Iris pigment epithelial cell (primary cell): ENCODE measurements at places on chromosomes 2 and 18.

GRCh38 chr2:216743781-216744180 lies 48.4 kb upstream of the IGFBP5 start:
- peak; percentile 63 for DNase-seq

DNA sequence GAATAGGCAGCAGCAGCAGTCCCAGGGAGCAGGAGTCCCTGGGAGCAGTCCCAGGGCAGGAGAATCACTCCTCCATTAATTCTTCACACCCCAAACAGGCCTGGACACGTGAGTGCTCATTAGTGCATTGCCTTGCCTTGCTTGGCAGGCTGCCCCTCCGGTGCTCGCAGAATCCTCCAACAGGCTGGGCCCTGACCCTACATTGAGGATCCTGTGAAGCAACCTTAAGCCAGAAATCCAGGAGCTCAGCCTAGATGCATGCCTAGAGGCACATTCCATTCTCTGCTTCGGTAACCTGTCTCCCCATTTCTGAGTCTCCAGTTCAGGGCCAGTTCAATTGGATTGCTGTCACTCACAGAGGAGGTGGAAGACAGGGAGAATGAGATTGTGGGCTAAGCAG lies 97.4 kb upstream of the LRATD1 start:
- peak; percentile 22 for DNase-seq

DNA sequence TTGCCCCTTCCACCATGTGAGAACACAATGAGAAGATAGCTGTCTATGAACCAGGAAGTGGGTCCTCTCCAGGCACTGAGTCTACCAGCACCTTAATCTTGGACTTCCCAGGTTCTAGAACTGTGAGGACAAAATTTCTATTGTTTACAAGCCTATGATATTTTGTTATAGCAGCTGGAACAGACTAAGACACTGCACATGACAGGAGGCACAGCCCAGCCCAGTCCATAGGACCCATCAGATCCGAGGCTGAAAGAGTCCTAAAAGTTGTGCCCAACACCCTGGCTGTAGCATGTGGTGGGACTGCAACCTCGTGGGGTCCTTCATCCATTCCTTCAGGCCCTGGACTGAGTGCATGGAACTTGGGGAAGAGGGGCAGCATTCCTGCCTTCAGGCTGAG lies 48.4 kb upstream of the YWHAQ start:
- no peak for DNase-seq

DNA sequence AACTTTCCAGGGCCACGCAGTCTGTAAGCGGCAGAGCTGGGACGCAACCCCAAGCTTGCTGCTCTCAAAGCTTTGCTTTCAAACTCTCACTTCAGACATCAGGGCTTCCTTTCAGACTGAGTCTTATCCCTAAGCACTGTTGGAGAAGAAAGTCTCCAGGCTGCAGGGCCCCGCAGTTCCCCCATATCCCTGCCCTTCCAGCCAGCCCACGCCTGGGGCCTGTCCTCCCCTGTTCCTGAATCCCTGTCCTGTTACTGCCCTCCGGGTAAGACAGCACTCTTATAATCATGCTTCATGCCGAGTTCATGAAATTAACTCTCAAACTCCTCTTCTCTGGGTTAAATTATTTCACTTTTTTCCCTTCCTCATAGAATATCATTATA lies 37.9 kb downstream of the HPCAL1 start:
- no peak for DNase-seq

GRCh38 chr2:122652670-122653069 lies 897.2 kb downstream of the TSN start:
- DNase-seq = no peak

DNA sequence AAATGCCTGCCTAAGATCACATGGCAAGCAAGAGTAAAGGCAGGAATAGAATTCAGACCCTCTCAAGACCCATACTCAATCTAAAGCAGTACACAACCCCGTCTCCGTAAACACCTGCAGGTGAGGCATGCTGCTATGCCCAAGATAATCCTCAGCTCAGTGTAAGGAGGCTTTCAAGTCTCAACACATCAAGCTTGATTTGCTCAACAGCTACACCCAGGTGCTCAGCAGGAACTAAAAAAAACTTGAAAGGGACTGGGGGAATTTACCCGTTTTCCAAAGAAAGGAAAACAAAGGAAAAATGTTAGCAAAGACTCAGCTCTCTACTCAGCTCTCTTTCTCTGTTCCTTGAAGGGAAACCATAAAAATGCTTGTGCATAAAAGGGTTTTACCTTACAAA lies 301.8 kb downstream of the C1D start:
- no peak for DNase-seq

- DNase-seq = no peak
These were observed 54.7 kb upstream of the SLC1A4 start for GRCh38 chr2:64934530-64934929.

GRCh38 chr2:46257980-46258379 lies 39.2 kb upstream of the EPAS1 start:
- DNase-seq = no peak

- peak; percentile 25 for DNase-seq
These were observed 38.5 kb upstream of the SLC35G4 start for GRCh38 chr18:11570769-11571412.

GRCh38 chr2:202001826-202002225 lies 31.8 kb upstream of the FZD7 start:
- no peak for DNase-seq

DNA sequence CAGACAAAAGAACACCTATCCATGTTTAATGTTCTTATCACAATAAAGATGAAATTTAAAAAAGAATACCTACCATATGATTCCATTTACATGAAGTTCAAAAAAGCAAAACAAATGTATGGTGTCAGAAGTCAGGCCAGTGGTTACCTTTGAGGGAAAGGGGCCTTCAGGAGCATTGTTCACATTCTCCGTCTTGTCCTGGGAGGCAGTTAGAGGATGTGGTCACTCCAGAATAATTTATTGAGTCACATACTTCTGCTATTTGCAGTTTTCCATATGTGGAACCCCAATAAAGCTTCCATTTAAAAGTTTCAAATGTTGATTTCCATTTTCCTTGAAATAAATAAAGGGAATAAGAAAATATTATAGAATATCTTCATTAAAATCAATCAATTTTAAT lies 41.6 kb upstream of the POU3F3 start:
- peak; percentile 31 for DNase-seq

DNA sequence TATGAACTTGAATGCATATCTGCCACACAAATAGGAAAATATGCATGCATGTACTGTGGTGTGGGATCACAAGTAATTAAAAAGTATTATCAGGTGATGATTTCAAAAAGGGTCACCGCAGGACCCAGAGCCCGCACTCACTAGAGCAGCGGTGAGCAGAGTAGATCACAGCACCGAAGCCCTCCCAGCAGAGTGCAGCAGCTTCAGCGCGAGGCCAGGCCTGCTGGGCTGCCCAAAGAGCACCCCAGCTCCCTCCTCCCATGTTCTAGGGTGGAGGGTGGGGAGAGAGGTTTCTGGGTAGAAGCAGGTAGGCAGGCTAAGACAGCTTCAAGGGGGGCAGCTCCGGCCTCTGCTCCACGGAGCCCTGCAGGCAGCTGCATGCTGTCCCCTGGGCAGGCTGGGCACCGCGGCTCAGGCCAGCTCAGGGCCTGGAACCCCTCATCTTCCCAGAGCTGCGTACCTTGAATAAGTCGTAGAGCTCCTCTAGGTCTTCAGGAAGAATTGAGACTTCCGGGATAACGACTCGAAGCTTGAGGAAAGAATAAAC lies 24.9 kb downstream of the RPL31 start:
- no peak for DNase-seq

DNA sequence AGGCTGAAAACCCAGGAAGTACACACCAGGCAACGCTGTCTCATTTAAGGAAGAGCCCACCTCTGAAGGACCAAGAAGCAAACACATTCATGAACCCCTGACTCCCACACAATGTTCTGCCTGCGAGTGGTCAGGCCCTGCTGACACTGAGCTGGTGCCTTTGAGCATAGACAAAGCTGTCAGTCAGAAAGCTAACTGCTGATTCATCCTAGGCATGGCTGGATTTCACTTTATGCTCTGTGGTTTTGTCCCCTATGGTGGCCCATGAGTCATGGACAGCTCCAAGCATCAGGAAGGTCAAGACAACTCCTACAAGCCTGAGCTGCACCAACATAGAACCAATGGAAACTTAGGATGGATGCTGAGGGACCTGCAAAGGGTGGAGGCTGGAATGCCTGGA lies 78.9 kb downstream of the UXS1 start:
- DNase-seq = peak; percentile 79

DNA sequence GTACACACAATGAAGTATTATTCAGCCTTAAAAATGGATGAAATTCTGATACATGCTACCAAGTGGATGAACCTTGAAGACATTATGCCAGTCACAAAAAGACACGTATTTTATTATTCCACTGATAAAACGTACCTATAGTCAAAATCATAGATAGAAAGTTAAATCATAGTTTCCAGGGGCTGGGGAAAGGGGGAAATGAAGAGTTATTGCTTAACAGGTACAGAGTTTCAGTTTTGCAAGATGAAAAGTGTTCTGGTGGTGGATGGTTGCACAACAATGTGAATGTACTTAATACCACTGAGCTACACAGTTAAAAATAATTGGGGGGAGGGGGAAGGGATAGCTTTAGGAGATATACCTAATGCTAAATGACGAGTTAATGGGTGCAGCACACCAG lies 279.0 kb upstream of the STON1 start:
- peak; percentile 86 for DNase-seq

DNA sequence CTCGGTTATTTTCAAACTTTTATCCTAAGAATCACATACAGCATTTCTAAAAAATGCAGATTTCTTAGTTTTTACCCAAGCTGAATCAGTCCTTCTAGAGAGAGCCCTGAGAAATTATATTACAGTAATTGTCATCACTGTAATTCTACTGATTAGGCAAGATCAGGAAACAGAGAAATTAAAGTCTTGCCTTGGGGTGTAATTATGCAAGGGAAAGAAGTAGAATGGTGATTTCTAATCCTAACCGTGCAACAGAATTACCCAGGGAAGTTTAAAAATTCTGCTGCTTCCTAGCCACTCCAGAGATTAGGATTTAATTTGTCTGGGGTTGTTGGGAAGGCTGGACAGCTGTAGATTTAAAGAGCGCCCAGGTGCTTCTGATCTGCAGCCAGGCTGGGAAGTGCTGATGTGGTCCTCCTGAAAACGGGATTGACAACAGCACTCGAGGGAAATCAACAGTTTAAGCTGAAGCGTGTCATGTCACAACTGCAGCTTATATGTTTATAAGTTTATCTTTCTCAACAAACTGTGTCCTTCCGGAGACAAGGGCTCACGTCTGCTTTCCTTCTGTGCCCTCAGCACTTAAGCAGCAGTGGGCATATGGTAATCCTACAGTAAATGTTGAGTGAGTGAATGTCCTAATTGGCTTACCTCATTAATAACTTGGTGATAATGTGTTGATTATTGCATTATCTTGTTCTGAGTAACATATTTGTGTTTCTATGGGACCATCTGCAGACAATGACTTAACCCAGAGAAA lies 671.9 kb upstream of the SOX11 start:
- no peak for DNase-seq

- DNase-seq = no peak
These were observed 99.2 kb downstream of the NFATC1 start for GRCh38 chr18:79494936-79495335.
